ENCODE measurements at places on chromosomes 5 and 9. TPM values are rescaled to one million over a fixed set of nuclear protein-coding genes. Genes with fewer than 3 reads are reported as not detected.

The TMEM171 gene
- total RNA-seq: 2.6 TPM

The FOXD4L3 gene
- total RNA-seq: 0.33 TPM

The SHC3 gene
- under 0.01 TPM for total RNA-seq

The MED27 gene
- total RNA-seq: 39.8 TPM

The NR3C1 gene
- 62.8 TPM for total RNA-seq
